ENCODE measurements at places on chromosomes 3 and 15. TPM values are rescaled to one million over a fixed set of nuclear protein-coding genes. Genes with fewer than 3 reads are reported as not detected.

DNA sequence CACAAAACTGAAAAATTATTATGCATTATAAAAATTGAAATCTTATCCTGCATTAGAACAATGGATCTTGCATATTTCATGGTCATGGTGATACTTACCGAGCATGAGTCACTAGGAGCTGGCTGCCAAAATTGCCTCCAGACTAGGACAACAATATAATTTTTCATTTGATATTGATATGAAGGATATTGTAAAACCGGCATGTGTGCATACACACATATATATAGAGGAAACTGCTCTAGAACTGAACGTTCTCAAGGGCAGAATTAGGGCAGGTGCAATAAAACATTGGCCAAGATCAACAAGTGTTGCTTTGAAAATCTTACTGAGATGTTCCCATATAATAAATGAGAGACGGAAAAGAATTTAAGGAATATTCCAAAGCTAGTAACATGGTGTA lies 319.4 kb upstream of the POU1F1 start:
- DNase-seq = no peak

DNA sequence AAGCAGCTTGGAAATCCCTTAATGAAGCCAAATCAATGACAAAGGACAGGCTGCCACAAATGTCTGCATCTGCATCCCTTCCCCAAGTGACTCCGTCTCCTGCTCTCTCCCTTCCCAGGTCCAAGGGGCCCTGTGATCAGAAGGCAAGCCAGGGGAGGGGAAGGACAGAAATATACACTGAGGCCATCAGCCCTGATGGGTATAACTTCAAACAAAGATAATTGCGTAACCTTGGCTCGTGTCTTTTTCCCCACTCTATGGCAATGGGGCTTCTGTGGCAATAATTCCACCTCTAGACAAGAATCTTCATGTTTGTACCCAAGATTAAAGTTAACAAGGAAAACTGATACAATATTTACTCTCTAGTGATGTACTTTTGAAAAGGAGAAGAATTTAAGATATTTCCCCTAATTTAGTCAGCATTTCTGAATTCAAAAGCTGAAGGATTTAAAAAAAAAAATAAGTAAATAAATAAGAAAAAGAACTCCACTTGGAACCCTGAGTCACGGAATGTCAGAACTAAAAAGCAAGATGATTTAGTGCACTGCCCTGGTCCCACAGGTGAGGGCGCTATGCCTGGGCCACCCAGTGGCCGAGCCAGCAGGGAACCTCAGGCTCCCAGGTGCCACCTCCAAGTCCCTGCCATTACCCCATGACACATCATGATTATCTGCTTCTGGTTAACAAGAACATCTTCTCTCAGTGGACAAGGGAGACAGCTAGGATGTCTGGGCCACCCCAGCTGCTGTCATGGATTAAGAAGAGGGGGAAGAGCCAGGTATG lies 154.5 kb downstream of the STT3B start:
- no peak for DNase-seq

- no peak for DNase-seq
Measured at GRCh38 chr3:55369141-55369847, 117.8 kb downstream of the WNT5A start.

- DNase-seq = peak; percentile 75
Measured at GRCh38 chr3:197002701-197003454, 26.7 kb downstream of the MELTF start.

Gene SEMA3B
- 0.22 TPM for total RNA-seq

DNA sequence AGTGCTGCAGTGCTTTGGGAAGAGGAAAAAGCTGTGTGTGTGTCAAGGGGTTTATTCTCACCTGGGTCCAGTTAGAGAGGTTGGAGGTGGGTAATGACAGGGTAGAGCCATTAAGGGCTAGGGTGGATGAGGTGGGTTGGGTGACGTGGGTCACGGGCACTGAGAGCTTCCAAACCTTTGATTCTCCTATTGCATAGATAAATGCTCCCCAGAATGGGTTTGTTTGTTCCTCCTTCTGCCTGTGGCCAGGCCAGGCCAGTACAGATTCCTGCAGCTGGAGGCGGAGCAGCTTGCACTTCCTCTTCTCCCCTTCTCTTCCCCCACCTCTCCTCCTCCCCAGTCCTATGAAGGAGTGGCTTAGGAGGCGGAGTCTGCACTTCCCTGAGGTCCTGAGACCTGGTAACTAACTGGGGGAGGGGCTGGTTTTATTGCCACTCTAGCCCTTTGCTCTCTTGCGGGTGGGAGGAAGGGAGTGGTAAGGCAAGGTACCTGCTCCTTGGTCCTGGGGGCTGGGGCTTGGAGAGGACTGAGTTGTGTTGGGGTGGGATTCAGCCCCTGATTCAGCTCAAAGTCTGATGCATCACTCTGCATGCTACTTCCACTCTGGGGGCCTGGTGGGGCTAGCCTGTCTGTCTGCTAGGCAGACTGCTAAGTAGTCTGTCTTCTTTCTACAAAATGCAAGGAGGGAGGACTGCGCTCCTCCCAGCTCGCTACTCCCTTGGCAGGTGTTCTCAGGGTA lies 3.5 kb downstream of the SPINT1 start:
- DNase-seq = no peak

Gene FRMD4B
- 41.1 TPM for total RNA-seq

DNA sequence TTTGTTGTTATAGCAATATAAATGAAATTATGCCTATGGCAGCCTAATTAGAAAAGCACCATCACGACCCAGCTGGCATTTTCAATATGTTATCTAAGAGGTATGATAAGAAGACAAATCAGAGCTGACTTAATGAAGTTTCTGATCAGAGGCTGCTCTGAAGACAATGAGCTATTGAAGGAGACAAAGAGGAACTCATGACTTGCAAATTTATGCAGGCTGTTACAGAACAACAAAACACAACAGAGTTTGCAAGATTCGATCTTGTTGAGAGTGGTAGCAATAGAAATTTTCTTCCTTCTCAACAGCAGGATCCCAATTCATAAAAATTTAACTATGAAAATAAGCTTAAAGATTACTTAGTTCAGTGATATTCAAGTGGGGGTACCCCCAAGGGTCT lies 7.7 kb downstream of the CCDC54 start:
- DNase-seq = no peak

Gene STRIT1
- total RNA-seq = not detected

- DNase-seq = no peak
Measured at GRCh38 chr15:83292317-83292716, 7.9 kb upstream of the BNC1 start.

- DNase-seq = no peak
Measured at GRCh38 chr3:31106204-31106603, 211.7 kb upstream of the GADL1 start.

GRCh38 chr3:183193762-183194689 lies 31.5 kb upstream of the LAMP3 start:
- DNase-seq = no peak

DNA sequence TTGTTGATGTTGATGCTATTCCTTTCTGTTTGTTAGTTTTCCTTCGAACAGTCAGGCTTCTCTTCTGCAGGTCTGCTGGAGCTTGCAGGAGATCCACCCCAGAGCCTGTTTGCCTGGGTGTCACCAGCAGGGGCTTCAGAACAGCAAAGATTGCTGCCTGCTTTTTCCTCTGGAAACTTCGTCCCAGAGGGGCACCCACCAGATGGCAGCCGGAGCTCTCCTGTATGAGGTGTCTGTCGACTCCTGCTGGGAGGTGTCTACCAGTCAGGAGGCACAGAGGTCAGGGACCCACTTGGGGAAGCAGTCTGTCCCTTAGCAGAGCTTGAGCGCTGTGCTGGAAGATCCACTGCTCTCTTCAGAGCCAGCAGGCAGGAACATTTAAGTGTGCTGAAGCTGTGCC lies 303.2 kb downstream of the ZIC1 start:
- no peak for DNase-seq

- no peak for DNase-seq
Measured at GRCh38 chr15:89307791-89308190, 26.8 kb downstream of the POLG start.

Gene FGF12
- not detected for total RNA-seq

GRCh38 chr3:156818890-156819289 lies 7.3 kb upstream of the LEKR1 start:
- no peak for DNase-seq

DNA sequence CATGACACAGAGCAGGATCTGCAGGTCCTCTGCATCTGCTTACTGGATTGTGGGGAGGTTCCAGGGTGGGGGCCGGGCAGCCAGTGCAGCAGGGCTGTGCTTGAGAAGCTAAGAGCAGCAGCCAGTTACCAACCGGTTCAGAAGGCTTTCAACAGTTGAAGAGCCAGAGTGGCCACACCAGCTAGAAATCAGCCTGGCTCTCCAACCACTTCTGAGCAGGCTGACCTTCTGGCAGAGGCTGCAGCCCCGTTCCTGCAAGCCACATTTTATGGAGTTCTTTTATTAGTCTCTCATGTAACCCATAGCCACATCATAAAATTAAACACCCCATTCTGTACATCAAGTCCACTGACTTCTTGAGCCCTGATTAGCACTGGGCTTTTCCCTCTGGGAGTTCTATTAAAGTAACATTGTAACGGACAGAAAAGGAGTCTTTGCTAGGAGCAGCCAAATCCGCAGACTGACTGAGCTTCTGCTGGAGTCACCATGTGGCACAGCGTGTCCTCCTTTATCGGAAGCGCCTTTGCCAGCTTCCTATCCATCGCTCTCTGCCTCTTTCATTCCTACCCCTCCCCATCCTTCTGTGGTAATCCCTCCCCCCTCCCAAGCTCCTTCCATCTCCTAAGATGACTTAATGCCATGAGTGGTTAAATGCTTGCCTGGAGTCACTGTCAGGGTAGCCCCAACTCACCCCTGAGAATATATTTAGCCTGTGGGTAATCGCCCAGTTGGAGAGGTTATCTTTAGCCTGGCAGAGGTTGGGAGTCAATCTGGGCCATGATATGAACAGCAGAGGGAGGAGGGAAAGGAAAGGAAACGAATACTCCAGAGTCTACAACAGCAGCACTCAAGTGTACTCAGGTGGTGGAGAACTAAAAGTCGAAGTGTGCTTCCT lies 138.5 kb upstream of the HES1 start:
- DNase-seq = no peak

- no peak for DNase-seq
Measured at GRCh38 chr3:183151821-183152351, 10.6 kb downstream of the LAMP3 start.

Gene GPR27
- 2.6 TPM for total RNA-seq

DNA sequence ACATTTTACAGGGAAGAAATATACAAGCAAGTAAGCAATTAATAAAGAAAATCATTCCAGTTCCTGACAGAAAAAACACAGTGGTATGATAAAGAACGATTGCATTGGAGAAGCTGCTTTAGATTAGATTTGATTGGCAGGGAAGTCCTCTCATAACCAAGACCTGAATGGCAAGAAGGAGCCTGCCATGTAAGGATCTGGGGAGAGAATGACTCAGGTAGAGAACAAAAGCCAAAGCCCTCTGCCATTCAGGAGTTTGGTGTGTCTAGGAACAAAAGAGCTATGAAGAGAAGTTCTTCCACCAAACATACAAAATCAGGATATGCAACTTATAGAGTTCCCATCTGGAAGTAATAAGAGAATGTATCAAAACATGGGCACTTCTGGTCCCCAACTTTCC lies 57.6 kb downstream of the SIDT1 start:
- no peak for DNase-seq

DNA sequence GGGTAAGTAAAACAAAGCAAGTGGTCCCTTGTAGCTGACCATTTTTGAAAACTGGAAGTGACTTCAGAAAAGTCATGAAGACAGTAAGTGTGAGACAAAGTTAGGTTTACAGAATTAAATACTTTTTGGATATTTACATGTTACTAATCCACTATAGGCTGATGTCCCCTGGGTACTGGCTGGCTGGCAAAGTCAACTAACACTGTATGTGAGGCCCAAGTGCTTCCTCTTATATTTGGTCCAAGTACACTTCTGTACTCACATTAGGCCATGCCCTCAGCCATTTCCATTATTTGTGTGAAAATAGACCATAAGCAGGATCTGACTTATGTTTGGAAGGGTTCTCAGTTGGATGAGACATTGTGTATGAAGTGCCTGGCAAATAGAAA lies 5.5 kb upstream of the LEKR1 start:
- no peak for DNase-seq

DNA sequence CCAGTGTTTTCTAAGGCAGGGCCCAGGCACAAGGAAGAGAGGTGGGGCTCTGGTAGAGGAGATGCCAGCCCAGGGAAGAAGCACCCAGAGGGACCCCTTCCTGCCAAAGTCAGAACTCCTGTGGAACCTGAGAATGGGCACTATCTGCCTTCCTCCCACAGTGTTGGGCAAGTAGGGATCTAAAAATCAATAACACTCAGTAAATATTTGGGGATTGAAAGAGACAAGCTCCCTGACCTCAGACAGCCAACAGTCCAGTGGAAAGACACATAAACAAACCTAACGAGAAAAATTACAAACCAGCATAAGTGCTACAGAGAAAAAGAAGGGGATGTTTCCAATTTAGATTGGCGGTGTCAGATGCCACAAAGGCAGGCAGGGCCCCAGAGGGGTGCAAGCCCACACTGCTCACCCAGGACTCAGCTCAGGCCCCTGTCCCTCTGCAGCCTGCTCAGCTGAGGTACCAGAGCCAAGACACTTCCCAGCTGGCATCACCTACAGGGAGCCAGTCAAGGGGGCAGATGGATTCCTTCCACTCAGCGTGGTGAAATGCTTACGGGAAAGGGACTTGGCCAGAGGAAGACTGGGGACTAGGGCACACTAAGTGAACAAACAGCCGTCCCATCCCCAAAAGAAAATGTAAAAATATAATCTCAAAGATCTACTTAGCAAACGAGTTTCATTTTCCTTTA lies 15.9 kb downstream of the ADCY5 start:
- no peak for DNase-seq

Gene GABRA5
- total RNA-seq = not detected

DNA sequence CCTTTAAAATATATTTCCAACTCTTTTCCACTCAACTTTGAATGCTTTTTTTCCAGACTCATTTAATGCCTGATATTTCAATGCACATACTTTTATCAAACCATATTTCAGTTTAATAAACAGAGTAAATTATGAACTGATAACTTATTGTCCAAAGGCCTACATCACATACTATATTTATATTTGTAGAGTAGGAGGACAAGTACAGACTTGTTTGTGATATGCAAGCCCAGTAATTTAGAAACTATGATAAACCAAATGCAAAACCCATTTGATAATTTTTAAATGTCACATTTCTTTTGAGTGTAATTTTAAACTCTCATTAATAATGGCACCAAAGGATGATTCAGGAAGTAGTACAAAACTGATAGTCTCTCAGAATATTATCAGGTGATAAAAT lies 3.3 kb downstream of the RFX7 start:
- no peak for DNase-seq

Gene P2RY12
- not detected for total RNA-seq

DNA sequence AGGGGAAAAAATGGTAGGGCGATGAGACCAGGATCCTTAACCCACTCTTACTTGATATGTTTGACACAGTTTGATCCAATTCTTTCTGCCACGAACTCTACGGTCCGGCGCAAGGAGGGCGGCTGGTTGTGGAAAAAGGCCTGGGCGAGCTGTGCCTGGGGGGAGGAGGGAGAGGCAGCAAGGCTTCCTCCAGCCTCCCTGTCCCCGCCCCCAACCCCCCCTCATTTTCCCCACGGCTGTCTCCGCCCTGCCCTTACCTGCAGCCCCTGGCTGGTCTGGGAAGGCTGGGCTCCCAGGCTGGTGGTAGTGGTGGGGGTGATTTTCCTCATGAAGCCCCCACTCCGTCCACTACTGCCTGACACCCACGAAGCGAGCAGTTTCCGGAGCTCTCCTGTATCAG lies 8.0 kb downstream of the CDAN1 start:
- DNase-seq = no peak

Gene TMC3
- total RNA-seq = not detected

- no peak for DNase-seq
Measured at GRCh38 chr3:59698091-59698490, 648.3 kb upstream of the CFAP20DC start.

Gene NR2E3
- total RNA-seq = not detected
